ENCODE measurements at places on chromosomes 5 and 9.

DNA sequence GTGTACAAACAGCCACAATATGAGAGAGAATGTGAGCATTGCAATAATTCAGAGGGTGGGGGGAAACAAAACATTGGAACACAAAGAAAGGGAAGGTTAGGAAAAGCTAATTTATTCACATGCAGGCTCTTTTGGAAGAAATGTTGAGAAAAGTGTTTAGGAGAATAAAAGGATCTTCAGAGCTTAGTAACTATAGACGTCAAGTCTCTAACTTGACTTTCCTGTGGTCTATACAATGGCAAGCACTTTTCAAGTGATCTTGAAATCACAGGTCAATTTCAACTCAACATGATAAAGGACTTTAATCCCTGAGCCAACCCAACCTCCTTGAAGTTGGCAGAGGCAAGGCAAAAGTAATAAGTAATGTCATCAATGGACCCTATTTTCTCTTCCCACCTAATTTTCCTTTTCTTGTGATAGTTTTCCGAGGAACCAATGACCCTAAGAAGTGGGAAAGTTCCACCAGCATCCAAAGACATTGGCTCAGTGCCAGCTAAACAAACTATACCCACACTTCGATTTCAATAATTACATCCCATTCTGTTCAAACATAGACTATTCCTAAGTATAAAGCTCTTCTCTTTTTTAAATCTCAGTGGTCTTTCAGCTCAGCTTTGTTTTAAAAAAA lies 23.7 kb downstream of the RFK start:
- DNase-seq: no peak

- no peak for DNase-seq
Observed at GRCh38 chr5:32760091-32760509, 49.0 kb downstream of the NPR3 start.

DNA sequence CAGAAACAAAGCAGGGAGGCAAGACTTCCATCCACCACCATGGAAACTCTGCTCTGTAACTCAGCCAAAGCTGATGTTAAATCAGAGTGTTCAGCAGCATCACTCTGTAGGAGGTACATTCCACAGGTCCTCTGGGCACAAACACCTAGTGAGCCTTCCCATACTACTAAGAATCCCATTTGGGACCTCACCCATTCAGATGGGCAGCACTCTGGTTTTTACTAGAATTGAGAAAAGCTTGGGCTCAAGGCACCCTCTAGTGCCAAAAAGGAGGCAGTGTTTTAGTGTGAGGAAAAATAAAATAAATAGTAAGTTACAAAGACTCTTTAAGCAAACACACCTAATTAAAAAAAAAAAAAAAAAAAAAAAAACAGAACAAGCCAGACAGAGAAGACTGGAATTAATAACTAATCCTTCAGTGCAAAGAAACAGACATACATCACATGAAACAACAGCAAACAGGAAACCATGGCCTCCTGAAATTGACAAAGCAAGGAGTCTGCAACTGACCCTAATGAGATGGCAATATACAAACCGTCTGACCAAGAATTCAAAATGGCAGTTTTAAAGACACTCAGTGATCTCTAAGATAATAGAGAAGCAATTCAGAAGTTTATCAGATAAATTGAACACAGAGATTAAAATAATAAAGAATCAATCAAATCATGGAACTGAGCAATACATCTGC lies 159.5 kb downstream of the GNA14 start:
- DNase-seq: no peak

DNA sequence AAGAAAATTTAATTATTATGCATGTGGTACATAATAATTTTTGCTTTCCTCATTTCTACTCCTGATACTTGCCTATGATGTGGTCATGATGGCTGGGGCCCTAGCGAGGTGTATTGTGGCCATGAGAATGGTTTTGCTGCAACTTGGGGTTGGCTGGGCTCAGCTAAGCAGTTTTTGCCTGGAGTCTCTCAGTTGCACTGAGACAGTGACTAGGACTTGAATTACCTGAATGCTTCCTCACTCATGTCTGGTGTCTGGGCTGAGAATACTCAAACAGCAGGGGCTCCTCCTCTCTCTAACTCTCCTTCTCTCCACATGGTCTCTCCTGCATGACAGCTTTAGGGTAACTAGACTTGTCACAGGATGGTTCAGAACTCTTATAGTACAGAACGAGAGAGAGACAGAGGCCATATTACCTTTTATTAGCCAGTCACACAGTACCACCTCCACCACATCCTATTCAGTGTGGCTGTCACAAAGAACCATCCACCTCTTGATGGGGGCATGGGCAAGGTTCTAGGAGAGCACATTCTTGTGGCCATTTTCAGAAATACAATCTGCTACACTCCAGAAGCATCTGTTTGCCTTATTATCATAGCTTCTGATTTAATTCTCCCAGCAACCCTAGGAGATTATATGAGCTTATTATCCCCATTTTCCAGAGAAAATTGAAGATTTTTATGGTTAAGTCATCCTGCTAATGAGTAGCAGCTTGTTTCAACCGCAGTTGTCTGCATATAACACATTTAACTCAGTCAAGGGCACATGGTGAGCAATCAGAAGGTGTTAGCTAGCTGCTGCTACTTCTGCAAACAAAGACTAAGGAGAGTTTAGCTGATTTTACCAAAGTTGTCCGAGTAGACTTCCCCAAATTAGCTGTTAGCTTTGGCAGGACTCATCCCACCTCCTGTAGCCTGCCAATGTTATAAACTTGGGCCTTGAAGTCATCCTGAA lies 245.1 kb downstream of the DOCK8 start:
- DNase-seq: no peak

Data from inflammatory macrophage (primary cell).